ENCODE measurements at places on chromosomes 2 and 18.

GRCh38 chr18:49838381-49838780 is 25.0 kb upstream of the ACAA2 start:
- no peak for DNase-seq

- no peak for DNase-seq
These were observed 500.9 kb upstream of the NXPH2 start for GRCh38 chr2:139281124-139281523.

GRCh38 chr2:121253674-121254240 is 31.2 kb downstream of the TFCP2L1 start:
- DNase-seq: no peak

DNA sequence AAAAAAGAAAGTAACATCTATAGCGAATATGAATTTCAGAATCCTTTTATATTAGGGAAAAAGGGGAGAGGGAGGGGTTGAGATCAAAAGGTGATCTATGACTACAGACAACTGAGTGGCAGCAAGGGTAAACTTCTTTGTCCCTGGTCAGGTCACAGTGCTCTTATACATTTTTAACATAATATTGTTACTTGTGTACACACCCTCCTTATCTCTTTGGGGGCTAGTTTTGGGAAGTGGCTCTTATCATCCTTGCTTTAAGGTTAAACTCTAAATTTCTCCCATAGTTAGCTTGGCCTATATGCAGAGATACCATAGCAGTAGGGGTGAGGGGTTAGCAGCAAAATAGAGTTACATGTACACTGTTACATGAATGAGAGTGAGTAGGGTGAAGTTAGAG is 31.6 kb upstream of the ATG16L1 start:
- DNase-seq: no peak

GRCh38 chr18:58887613-58887963 is 22.9 kb downstream of the ZNF532 start:
- peak; percentile 78 for DNase-seq

- no peak for DNase-seq
These were observed 45.1 kb downstream of the PIEZO2 start for GRCh38 chr18:11104307-11104706.

- DNase-seq: no peak
These were observed 31.7 kb upstream of the SELENOI start for GRCh38 chr2:26314243-26314642.

GRCh38 chr2:114724454-114724853 is 282.0 kb downstream of the DPP10 start:
- no peak for DNase-seq

- DNase-seq: peak; percentile 34
These were observed at the start of gene TCF4 for GRCh38 chr18:55588111-55588869. TCF4 (minus strand) TSS chr18:55588192; CDS start chr18:55587116, 1,076 bp downstream.

DNA sequence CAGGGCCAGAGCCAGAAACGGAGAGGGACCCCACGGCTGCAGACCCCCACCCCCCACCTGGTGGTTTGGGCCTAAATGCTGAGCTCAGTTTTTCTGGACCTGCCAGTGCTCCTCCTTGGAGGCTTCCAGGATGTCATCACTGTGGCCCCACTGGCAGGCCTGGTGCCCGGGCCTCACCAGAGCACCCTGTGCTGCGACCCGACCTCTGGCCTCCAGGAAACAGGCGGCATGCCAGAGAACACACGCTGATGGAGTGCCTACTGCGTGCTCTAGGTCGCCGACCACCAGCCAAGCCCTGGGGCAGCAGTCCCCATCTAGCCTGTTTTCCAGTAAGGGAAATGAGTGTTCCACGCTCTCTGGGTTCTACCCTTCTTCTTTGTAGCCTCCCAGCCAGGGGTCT is 33.8 kb downstream of the HS6ST1 start:
- DNase-seq: no peak

GRCh38 chr18:67553437-67553836 is 36.9 kb upstream of the DSEL start:
- DNase-seq: no peak

DNA sequence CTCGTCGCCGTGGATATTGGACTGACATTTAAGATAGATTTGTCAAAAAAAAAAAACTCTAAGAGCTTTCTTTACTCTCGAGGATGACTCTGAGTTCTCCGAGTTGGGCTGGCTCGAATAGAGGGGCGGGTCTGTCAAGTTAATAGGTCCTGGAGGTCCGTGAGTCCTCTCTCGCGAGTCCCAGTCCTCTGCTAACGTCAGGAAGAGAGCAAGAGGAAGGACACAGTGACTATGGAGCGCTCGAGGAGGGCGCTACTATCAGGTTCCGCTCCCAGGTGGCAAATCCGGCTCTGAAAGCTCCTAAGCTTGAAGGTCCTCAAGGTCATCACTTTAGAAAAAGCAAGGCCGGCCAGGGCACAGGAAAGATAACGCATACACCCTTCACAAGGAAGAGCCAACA is 404 bp upstream of the AKAIN1 start:
- no peak for DNase-seq

- DNase-seq: no peak
These were observed 13.9 kb upstream of the PROM2 start for GRCh38 chr2:95260028-95261023.

GRCh38 chr2:161382747-161383146 is 33.4 kb upstream of the TBR1 start:
- DNase-seq: no peak

GRCh38 chr2:21263622-21264021 is 139.9 kb downstream of the TDRD15 start:
- no peak for DNase-seq

DNA sequence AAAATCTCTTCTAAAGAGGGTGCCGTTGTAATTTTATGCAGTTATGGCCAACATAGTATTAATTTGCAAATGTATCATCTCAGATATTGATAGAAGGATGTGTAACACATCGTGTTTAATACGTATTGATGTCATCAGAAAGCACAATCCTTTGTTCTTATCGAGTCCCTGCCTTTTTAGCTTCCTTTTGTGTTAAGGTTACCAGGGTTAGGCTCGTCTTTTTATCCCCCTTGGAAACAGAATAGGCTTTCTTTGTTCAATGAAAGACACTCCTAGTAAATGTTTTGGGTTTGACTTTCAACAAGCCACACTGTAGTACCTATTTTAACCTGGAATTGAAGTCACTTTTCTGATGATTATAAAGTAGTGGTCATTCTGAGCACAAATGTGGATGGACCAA is 136.2 kb downstream of the WDR7 start:
- DNase-seq: no peak

- DNase-seq: peak; percentile 38
These were observed 9.9 kb downstream of the ACVR1 start for GRCh38 chr2:157866202-157866601.

DNA sequence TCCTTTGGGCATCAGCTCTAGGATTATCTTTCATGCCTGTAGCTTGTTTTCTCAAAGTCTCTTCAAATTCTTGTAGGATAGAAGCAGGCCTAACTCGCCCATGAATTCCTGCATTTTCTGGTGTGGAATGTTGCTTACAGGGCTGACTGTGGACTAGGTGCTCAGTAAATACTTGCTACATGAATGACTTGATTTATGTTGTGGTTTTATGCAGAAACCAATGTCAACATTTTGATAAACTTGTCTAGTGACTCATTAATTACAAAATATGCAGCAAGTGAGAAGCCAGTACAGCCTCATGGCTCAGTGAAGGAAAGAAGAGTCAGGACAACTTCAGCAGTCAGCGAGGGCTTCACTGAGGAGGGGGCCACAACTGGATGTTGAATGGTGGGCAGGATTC is 110.6 kb upstream of the SIX2 start:
- peak; percentile 63 for DNase-seq

DNA sequence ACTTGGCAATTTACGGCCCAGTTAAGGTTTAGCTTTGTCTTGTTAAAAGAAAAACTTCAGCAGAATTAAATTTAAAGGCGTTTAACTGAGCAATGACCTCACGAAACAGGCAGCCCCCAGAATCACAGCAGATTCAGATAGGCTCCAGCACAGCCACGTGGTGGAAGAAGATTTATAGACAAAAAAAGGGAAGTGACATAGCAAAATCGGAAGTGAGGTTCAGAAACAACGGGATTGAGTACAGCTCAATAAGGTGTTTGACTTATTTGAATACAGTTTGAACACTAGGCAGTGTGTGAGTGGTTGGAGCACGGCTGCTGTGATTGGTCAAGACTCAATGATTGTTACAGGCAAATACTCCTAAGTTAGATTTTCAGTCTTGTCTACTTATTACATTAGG is 79.8 kb downstream of the MOGAT1 start:
- no peak for DNase-seq

- no peak for DNase-seq
These were observed 262.9 kb downstream of the C1D start for GRCh38 chr2:67799886-67800285.

- DNase-seq: no peak
These were observed 27.7 kb upstream of the TWIST2 start for GRCh38 chr2:238820197-238820596.
